ENCODE measurements at places on chromosomes 6 and 20. TPM values are rescaled to one million over a fixed set of nuclear protein-coding genes. Genes with fewer than 3 reads are reported as not detected.

DNA sequence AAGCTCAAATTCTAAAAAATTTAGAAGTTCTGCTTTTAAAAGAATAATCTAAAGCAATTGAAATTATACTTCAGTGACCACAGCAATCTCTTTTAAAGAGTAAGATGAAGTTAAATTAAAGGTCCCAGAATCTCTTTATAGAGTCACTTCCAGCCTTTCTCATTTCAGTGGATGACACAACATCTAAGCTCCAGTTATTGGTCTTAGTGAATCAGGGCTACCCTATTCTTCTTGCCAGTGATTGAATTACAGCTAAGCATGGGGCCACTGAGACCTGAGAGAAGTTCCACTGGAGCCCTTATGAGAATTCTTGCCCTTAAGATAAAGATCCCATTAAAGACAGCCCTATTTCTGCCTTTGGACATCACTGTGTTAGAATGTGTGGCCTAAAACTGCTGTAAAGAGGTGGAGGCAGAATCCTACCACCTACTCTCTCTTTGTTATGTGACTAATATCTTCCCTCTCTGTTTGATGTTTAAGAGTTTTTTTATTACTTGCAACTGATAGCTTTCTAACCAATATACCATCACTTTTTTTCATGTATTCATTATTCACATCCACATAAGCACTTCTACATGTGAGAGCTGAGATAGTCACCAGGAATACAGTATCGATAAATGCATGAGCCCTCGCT is 128.6 kb downstream of the UNC5CL start:
- H3K27me3 ChIP-seq: peaks cover 5% of the 10 kb centered on the region
- H3K4me3 ChIP-seq: no peak overlapping the region
- H3K4me1 ChIP-seq: no peaks in the 10 kb centered on the region
- H3K27ac ChIP-seq: no peak overlapping the region

- no peak overlapping the region for H3K4me3 ChIP-seq
- no peak overlapping the region for H3K27ac ChIP-seq
Measured at GRCh38 chr6:99324996-99325395, 24.5 kb downstream of the FAXC start.

GRCh38 chr6:147015674-147016073 is 188.5 kb upstream of the STXBP5 start:
- H3K27ac ChIP-seq: no peak overlapping the region
- H3K4me1 ChIP-seq: no peaks in the 10 kb centered on the region
- no peaks in the 10 kb centered on the region for H3K27me3 ChIP-seq

- H3K4me1 ChIP-seq: no peaks in the 10 kb centered on the region
- no peak for DNase-seq
- H3K27ac ChIP-seq: no peak overlapping the region
- H3K27me3 ChIP-seq: peaks cover 6% of the 10 kb centered on the region
- H3K4me3 ChIP-seq: no peak overlapping the region
Measured at GRCh38 chr6:1334684-1335083, 22.8 kb downstream of the FOXQ1 start.

GRCh38 chr6:156160795-156161165 is 616.4 kb upstream of the ARID1B start:
- H3K4me3 ChIP-seq: no peak overlapping the region
- no peaks in the 10 kb centered on the region for H3K27me3 ChIP-seq
- no peaks in the 10 kb centered on the region for H3K36me3 ChIP-seq
- no peaks in the 10 kb centered on the region for H3K4me1 ChIP-seq

Gene HRH3
- not detected for total RNA-seq

Data from CD4-positive, CD25-positive, alpha-beta regulatory T cell (primary cell).